ENCODE measurements at places on chromosomes 12 and 14.
A peak's percentile ranks its signal among the peaks of the same experiment; 100 is the strongest.

- DNase-seq: no peak
These were observed 466.0 kb downstream of the RAD51B start for GRCh38 chr14:68285421-68286179.

- DNase-seq: no peak
These were observed 60.9 kb downstream of the MYF5 start for GRCh38 chr12:80777587-80777986.

DNA sequence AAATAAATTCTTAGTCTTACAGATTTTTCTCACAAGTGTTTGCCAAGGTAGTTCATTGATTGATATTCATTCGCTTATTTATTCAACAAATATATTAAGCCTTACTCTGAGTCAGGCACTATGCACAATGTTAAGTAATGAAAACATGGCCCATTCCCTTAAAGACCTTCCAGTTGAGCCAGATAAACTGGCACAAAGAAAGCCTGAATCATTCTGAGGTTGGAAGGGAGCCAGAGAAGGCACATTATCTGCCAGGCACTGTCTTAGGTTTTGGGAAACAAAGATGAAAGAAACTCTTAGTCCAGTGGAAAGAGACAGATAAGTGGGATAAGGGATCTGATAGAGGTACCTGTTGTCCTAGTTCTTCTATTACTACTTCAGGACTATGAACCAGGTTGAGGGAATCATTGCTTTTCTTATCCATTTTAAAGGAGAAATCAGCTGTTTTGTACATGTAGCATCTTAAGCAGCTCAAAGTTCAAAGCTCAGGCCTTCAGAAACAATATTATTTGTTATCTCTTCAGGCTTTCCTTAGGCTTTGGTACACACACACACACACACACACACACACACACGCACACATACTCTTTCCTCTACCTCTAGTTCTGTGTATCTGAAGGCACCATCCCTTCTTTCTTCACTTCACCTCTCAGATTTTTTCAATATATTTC, 27.0 kb downstream of the PDE6H start:
- no peak for DNase-seq

DNA sequence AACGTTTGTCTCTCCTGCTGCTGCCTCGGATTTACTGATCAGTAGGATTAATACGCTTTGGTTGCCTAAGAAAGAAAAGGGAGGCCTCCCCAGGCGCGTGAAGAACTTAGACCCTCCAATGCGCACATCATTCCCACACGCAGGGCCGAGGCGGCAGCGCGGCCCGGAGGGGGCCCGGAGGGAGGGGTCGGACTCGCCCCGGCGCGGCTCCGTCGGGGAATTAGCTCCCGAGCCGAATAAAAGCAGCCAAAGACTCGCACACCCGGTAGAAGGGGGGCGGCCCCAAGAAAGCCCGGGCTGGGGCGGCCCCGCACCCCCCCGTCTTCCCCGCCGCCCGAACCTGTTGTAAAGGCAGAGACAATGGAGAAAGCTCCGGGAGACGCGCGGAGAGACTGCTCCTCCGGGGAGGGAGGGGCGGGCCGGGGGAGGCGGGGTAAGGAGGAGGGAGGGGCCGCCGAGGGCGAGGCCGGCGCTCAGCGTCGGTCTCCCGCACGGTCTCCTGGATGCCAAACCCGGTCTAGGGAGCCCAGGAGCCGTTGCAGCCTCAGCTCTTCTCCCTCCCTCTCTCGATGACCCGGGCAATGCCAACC, at the start of gene NELL2:
TSS of gene NELL2 (minus strand) at position 362 of the 590 bp plus-strand sequence. CDS start 446 bp downstream, outside the sequence.
- DNase-seq: peak; percentile 37

- DNase-seq: no peak
These were observed 61.5 kb upstream of the SINHCAF start for GRCh38 chr12:31387466-31387865.

GRCh38 chr12:53602176-53602864, 23.9 kb downstream of the ATF7 start:
- peak; percentile 78 for DNase-seq

DNA sequence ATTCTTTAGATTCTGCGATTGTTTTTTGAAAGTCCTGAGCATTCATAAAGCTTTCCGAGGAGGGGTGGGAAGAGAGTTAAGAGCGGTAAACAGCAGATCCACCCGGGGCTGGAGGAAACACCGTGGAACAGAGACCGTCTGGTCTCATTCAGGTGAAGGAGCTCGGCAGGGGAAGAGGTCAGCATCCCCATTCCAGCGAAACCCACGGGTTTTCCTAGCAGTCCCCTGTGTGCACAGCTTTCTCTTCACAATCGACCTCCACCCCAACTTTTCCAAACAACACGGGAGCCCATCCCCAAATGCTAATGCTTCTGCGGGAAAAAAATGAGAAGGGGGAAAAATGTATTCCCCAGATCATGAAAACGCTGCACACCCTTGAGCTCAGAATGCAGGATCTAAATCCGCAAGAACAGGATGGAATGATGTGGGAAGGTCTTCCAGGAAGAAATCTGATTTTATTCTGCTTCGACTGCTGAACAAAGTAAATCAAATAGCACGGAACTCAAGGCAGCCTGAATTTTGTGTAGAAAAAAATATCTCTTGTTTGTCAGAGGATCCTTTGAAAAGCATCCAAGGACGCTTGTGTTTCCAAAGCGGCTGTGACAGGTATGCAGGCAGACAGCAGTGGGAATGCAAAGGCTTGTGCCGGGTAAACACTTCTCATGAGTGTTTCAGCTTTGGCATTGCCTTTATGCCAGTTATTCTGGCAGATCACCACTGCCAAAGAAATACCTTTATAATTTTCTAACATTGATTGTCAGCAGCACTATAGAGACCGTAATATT, 128.8 kb downstream of the NDUFA12 start:
- no peak for DNase-seq

DNA sequence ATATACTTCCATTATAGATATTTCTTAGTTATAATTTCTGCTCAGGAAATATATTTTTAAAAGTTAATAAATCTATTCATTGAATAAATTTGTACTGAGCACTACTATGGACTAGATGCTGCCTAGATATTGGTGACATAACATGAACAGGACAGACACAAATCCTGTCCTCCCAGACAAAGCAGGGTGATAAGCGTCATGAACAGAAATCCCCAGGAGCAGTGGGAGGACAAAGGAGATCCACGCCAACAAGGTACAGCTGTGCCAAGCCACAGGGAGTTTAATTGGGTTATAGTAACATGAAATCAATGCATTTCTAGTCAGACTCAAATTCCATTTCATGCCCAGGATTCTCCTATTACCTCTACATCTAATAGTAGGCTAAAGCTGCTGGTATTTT, 171.8 kb upstream of the CPNE8 start:
- DNase-seq: no peak

- peak; percentile 97 for DNase-seq
These were observed 28.8 kb downstream of the RPGRIP1 start for GRCh38 chr14:21308479-21309237.

Data from NCI-H526 treated with DMSO at 0.1 percent for 48 hours (cell line).